ENCODE measurements at places on chromosomes 2 and 18.

GRCh38 chr2:69456950-69457445 lies 19.8 kb upstream of the NFU1 start:
- DNase-seq = no peak

DNA sequence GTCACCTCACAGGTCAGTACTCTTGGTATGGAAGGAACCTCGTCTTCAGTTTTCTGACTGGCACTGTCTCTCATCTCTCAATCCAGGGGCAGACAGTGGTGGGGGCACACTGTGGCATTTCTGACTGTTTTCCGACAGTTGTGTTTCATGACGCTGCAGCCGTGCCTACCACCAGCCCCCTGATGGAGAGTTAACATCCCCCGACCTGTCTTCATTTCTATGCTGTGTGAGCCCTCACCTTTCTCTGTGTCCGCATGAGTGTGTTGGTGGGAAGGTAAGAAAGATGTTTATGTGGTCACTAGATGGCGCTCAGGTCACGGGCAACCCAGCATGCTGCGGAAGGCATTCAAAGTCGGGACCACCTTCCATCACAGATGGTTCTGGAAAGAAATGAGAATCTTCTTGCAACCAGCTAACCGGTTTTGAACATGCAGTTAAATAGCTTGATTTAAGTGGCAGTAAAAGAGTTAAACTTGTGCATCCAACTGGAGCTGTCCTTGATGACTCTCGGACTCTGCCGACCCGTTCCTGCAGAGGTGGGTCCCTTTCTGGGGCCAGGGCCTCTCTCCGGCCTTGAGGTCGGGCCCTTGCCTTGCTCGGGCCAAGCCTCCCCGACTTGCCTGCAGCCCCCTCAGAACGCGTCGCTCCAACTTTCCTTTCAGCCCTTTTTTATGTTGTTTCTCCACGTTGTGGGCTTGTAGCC lies 92.4 kb downstream of the DYSF start:
- DNase-seq = no peak

GRCh38 chr2:118473241-118473640 lies 374.2 kb downstream of the EN1 start:
- no peak for DNase-seq

GRCh38 chr2:162198239-162198638 lies 45.0 kb downstream of the FAP start:
- no peak for DNase-seq

DNA sequence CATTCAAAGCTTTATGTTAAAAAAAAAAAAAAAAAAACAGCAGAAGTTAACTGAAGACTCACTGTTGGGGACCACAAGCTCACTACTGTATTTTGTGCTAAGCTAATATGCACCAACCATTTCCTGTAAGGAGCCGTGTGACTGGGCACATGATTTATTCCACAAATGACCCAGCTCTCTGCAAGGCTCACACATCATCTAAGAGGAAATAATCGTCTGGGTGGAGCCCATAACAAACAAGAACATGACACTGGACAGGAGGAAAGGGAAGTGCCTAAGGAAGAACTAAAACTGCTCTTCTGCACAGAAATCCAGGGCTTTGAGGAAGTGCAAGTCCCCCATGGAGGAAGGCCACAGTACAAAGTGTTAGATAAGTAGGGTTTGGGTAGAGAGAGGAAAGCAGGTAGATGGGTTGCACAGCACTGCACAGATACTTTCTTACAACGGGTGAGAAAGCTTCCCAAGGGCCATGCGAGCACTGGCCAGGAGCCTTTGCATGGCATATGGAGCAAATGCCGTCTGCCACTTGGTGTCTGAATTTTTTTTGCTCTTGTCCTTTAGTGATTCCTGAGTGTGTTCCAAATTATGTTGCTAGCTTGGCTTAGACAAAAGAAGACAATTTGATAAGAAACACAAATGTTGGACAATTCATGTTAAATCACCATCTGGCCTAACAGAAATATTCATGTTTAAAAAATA lies 24.4 kb downstream of the NFE2L2 start:
- DNase-seq = no peak

DNA sequence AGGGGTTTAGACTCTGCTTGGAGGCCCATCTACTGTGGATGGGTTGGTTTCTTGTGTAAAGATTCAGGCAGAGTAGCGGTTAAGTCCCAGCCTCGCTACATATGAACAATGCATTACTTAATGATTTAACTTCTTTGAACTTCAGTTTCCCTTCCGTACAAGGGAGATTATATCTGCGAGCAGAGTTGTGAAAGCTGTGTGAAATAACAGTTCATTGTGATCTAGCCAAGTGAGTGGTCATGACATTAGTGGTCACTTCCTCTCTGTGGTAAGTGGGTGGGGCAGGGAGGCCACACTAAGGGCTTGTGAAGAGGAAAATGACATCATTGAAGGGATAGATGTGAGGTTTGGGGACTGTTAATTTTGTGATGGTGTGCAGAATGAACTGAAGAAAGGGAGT lies 14.1 kb upstream of the MEX3C start:
- DNase-seq = no peak
